ENCODE measurements at places on chromosomes 7 and 10.

DNA sequence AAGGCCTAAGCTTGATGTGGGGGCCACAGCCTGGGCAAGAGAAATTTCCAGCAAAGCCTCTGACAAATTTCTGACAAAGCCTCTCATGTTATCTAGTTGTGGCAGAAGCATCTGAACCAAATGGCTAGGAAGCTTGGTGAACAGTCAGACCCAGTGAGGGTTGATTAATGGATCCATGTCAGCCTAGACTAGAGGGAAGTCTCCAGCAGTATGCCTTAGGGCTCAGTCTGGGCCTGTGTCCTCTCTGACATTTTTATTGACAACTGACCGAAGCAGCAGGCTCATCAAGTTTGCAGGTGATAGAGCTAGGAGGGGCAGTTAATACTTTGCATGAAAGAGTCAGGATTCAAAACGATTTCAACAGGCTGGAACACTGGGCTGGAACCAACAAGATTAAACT lies 25.3 kb downstream of the HIF1AN start:
- no peak for DNase-seq

DNA sequence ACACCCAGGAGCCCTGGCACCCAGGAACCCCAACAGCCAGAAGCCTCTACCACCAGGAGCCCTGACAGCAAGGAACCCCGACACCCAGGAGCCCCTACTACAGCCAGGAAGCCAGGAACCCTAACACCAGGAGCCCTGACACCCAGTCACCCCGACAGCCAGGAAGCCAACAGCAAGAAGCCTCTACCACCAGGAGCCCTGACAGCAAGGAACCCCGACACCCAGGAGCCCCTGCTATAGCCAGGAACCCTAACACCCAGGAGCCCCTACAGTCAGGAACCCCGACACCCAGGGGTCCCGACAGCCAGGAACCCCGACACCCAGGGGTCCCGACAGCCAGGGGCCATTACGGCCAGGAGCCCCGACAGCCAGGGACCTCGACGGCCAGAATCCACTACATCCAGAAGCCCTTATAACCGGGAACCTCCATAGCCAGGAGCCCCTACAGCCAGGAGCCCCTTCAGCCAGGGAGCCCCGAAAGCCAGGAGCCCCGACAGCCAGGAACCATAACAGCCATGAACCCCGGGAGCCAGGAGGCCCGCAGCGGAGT lies 440 bp upstream of the GLRX3 start:
- no peak for DNase-seq

DNA sequence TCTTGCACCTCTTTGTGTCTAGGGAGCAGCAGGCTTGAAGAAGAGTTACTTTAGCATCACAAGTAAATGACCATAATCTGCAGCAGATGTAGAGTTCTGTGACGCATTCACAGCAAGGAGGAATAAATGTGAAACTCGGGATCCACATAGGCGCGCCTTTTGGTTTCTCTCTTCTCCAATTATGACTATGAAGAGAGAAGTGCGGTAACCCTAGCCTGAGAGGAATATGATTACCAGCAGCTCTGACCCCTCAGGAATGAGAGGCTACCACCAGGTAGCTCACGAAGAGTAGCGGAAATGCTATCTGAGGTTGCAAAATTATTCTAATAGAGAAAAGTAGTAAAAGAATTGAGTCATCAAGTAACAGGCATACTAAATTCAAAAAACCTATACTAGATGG lies 25.2 kb upstream of the DMTF1 start:
- DNase-seq: no peak

- DNase-seq: no peak
Measured at GRCh38 chr7:158446281-158446680, 141.3 kb downstream of the PTPRN2 start.

- DNase-seq: no peak
Measured at GRCh38 chr7:3497796-3498195, 196.7 kb downstream of the SDK1 start.

DNA sequence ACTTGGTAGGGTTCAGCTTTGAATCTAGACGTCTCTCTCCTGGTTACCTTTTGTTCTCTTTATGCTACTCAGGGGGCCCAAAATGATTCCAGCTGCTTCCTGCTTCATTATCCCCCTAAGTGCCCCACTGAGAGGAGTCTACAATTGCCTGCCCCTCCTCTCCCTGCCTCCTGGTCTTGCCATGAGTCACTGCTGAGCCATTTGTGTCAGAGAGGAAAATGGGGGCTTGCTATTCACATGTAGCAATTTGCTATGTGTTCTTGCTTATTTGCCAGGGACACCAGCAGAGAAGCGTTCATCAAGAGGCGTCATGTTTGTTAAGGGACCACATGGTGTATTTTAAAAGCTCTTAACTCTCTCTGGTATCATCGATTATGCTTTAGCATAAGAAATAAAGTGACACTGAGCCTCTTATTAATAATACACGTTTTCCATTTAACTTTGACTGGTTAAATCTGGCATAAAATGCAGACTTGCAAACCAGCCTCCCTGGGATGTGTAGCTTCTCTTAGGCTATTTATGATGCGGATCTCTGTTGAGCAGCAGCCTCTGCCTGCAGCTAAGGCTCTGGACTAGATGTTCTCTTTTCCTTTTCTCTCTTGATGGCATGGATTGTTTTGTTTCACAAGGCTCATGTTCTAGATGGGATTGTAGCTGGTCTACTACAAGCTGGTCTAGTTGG lies 239.3 kb downstream of the AUTS2 start:
- DNase-seq: peak; percentile 18

GRCh38 chr7:47331179-47331565 lies 250.7 kb downstream of the TNS3 start:
- no peak for DNase-seq

- DNase-seq: no peak
Measured at GRCh38 chr7:18855796-18856195, 261.6 kb downstream of the TWIST1 start.

DNA sequence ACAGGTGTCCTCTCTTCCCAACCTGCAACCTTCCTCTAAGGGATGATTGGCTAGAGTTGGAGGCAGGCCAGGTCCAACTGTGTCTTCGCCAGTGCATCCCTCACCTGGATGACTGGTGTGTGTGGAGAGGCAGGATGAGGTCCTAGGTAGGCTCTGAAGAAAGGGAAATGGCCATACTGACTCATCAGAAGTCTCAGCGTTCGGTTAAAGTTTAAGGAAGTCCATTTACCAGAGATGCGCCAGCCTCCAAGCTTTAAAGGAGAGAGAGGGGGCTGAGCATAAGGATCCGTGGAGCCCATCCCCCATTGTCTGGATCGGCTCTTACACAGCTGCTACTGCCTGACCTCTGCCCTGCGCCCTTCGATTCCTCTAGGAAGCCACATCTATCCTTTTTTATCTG lies 4.4 kb downstream of the KEL start:
- DNase-seq: no peak

All from SHP77 (cell line).